Renal cortex interstitium (tissue), 15 donors: ENCODE measurements at places on chromosomes 7 and 10. TPM values are rescaled to one million over a fixed set of nuclear protein-coding genes. Genes with fewer than 3 reads are reported as not detected.

DNA sequence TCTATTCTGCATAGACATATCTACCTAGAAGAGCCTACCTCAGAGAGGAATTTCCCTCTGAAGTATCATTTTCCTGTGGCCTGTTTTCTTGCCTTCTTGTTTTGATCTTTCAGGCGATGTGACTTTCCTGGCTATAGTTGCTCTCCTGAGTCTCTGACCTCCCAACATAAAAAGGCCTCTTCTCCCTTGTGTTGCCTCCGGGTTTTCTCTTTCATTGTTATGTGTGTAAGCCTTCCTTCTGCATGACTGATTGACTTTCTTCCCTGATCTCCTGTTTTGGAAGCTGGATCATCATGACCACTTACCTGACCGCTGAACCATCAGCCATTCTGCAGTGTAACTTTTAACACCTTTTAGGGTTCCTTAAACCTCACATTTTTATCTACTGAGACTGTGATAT lies 441.5 kb upstream of the ETV1 start:
- peak; percentile 12 for DNase-seq

DNA sequence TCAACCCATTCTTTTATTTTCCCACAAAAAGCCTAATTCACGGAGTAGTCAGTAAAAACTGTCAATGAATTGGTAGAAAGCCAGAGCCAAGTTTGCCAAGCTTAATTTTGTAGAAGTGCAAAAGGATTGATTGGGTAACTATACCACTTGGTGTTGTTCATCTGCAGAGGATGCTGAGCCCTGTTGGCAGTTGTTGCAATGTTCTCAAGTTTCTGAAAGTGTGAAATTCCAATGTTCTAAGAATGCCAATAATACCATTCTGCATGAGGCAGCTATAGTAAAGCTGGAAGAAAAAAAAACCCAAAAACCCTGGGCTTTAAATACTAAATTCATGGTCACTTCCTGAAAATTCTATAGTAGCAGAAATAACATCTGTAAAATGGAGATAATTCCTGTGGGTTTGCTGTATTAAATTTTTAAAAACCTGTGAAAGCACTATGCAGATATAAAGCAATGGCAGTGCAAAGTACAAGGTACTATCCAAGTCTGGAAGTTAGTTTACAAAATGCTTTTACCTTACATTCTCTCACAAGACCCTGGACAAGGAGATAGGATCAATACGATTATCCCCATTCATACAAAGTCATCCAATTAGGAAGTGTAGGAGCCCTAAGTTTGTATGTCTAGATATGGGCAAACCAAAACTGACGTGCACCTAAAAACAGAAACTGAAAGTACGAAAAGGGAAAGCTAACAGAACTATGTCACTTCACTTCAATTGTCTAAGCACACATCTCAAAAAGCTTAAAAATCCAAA lies 6.0 kb upstream of the PON1 start:
- no peak for DNase-seq

GRCh38 chr7:5488286-5488878 lies 64.7 kb upstream of the TNRC18 start:
- no peak for DNase-seq

DNA sequence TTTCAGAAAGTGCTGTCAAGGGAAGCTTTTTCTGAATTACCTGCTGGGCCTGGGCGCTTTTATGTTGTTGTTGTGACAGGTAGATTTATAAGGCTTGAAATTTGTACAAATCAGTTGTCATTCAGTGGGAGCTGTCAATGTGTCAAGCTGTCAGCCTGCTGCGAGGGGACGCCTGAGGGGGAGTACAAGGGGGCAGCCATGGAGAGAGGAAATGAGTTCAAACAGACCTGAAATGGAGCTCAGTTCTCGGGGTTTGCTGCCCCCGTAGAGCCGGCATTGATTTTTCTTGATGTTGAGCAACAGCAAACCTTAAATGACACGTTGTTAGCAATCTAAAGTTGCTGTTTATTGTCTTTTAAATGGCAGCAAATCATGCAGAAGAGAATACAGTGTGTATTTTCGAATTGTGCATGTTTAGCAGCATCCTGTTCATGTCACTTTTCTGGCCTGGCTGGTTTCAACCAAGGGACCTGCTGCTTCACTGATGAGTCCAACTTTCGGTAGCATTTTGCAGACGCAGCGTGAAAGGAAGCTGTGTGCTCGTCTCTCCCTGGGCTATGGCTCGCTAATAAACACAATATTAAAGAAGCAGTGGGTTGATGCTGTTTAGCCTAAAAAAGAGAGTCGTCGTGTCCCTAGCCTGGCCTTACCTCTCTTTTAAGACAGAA lies 166.5 kb downstream of the LRMDA start:
- DNase-seq = no peak

- no peak for DNase-seq
Measured at GRCh38 chr7:39468808-39469374, 97.3 kb upstream of the YAE1 start.

DNA sequence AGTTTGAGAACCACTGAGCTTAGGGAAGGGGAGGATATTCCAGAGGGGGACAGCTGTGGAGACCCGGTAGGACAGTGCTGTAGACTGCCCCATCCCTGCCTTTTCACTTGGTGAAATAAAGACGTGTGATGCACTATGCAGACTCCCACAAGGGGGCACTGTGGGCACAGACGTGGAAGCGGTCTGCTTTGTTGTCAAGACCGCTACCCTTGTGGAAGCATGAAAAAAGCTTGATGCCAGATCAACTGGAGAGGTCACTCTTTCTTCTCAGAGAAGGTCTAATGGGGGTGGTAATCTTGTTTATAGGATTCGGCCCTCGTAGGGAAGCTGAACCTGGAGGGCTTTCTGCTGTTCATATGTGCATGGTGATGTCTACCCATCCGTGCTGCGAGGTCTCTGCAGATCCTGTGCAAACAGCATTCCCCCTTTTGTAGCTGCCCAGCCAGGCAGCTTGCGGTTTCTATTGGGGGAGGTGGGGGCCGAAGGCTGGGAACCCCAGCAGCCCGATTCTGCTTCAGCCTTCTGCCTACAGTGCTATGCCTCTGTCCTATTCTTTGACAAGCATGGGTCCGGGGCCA lies 13.7 kb downstream of the RPS24 start:
- DNase-seq = peak; percentile 88

GRCh38 chr10:94407668-94408067 lies 5.3 kb downstream of the TBC1D12 start:
- no peak for DNase-seq

GRCh38 chr10:4888236-4888635 lies 62.2 kb downstream of the AKR1E2 start:
- DNase-seq = no peak

DNA sequence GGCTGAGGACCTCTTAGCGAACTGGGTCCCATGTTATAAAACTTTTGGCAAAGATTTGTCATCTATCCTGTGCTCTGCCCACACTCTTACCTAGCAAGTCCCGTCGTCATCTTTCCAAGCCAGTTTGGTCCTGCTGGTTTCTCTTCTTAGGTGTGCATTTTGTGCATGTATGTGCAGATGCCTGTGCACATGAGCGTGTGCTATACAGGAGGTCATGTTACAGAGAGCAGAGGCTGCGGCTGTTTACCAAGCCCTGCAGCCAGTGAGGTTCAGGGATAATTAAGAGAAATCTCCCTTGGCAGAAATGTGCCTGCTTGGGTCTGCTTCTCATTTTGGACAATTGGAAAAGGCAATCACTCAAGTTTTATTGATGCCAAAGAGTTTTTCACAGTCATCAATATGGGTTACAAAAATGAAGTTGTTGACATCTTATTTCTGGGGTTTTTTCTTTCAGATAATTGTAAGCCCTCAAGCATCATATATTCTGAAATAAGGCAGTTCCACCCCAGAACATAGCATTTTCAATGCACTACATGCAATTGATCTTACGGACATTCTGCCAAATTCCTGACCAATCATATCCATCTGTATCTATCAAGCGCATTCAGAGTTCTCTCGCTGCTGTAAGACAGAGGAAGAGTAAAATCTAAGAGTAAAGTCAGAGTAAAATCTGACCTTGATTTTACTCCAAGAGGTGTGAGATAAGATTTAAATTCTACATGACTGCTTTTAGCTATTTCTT lies 361.4 kb upstream of the ZNF32 start:
- no peak for DNase-seq

DYDC2 gene
- polyA plus RNA-seq = 1.5 TPM

MYPN gene
- 0.05 TPM for polyA plus RNA-seq
